ENCODE measurements at places on chromosomes 4 and X.

DNA sequence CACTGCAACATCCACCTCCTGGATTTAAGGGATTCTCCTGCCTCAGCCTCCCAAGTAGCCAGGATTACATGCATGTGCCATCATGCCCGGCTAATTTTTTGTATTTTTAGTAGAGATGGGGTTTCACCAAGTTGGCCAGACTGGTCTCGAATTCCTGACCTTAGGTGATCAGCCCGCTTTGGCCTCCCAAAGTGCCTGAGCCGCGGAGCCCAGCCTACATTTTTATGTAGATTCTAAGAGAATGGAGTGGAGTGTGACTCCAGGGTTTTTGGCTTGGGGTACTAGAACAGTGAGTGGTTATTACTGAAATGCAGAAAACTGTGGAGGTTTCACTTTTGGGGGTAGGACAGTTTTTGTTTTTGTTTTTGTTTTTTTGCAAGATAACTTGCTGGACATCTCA is 806.0 kb downstream of the ADGRL3 start:
- no peak for DNase-seq

GRCh38 chr4:2042204-2042946 is 16.8 kb upstream of the NAT8L start:
- peak; percentile 19 for DNase-seq

DNA sequence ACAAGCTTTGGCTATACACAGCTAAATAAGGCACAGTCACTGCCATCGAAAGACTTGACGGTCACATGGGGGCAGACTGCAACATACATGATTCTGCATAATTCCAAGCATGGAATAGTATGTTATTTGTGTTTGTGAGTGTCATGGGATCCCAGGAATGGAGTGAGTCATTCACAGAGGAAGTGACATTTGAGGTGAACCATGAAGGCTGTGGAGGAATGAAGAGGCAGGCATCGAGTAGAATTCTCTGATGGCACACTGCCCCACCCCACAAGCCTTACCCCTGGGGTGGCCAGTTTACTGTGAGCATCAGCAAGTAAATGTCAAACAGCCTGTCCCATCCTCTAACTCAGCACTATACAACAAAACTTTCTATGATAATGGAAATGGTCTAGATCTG is 619.7 kb downstream of the MID1IP1 start:
- DNase-seq = no peak

DNA sequence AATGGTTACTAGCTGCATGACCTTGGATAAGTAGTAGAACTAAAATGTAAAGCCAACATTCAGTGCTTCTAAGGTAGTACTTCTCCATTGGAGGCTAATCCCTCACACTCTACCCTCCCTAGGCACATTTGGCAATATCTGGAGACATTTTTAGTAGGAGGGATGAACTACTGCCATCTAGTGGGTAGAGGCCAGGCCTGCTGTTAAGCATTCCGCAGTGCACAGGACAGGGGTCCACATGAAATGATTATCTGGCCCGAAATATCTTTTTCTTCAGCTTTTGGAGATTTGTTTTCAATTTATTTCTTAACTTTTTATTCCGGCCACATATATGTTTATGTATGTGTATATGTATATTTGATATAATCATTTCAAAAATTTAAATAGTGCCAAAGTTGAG is 36.0 kb upstream of the SPANXC start:
- DNase-seq = no peak

DNA sequence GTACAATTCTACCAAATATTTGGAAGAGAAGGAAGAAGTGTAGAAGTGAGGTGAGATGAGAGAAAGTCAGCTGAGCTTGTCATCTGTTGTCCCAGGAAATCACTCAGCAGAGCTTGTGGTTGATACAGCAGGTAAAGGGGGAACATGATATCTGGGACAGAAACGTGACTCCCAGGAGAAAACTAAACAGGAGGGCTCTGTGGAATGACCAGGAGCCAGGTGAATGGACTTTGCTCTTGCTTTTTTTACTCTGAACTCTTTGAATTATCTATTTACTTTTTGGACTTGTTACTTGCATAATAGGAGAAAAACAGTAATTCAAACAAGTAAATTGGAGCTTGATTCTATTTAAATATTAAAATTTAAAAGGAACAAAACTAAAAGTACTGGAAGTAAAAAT is 555.6 kb upstream of the FRG1 start:
- DNase-seq = no peak

DNA sequence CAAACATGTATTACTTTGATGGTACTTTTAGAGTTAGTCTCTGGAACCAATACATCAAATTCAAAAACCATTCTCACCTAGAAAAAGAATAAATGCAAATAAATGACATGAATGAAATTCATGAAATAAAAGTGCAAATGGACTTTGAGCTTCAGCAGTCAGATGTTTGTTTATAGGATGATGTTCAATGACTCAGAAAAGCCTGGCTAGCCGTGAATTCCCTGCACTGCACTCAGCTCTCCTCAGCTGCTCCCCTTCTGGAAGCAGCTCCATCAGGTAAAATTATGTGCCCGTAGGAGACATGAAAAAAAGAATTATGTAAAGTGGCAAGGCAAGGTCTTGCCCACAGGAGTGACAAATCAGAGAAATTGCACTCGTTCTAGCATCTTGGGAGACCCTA is 390.6 kb downstream of the GPM6A start:
- DNase-seq = no peak

GRCh38 chrX:72308566-72309296 is 3.0 kb upstream of the CITED1 start:
- DNase-seq = peak; percentile 4

GRCh38 chr4:21888195-21888976 is 60.2 kb downstream of the KCNIP4 start:
- DNase-seq = no peak

DNA sequence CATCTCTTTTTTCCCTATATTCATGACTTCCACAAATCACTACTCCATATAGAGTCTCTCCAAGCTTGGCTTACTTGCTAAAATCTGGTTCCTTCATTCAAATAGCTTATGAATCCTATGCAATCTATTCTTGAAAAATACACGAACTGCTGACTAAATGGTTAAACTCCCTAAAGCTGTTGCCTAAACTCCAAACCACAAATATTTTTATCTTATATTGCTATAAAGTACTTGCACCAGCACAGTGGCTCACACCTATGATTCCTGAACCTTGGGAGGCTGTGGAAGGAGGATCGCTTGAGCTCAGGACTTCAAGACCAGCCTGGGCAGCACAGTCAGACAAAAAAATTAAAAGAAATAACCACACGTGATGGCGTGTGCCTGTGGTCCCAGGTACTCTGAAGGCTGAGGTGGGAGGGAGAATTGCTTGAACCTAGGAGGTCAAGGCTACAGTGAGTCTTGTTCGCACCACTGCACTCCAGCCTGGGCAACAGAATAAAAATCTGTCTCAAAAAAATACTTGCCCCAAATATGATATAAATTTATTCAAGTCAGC is 2.2 kb downstream of the FBXO8 start:
- DNase-seq = no peak

GRCh38 chr4:110823251-110823650 is 200.4 kb upstream of the PITX2 start:
- DNase-seq = no peak

- no peak for DNase-seq
Measured at GRCh38 chr4:13355111-13355880, 128.8 kb downstream of the RAB28 start.

DNA sequence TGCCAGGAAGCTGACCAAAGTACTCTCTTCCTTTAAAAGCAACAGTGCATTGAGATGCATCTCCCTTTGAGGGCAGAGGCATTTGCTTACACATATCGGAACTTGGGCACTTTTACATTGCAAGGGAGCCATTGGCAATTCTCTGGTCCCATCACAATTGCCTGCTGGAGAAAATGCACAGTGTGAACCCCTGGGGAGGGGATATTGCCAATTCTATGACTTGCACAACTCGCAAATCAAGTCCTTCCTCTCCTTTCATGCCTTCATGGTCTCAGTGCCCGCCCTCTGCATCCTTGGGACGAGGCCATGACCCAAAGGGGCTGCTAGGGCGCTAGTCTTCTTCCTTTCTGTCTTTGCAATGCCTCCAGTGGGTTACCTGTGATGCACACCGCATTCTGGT is 14.9 kb upstream of the PDZD4 start:
- DNase-seq = no peak

- DNase-seq = no peak
Measured at GRCh38 chrX:83508526-83509253, 600 bp downstream of the POU3F4 start.

DNA sequence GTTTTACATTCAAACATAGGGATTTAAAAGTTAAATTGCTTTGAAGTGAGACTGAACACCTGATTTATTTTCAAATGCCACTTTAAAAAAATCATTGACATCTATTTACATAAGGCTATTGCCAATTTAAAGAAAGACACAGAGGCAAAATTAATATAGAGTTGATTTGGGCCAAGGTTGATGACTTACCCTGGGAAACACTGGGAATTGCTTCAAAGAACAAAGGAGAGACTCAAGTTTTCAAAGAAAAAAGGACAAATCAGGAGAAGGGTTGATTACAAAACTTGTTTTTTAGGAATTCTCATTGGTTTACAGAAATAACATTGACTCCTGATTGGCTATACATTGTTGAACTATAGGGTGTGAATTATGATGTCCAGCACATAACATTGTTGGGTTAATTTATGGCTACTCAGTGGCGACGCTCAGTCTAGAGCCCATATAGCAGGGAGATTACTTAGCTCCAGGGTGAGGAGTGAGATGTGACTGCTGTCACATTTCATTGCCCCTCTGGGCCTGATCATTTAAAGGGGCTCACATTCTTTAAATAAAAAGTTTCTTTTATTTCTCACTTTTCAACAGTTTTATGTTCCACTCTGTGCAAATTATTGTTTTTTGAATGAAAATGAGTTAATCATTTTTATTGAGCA is 184.6 kb downstream of the SPATA18 start:
- DNase-seq = no peak

DNA sequence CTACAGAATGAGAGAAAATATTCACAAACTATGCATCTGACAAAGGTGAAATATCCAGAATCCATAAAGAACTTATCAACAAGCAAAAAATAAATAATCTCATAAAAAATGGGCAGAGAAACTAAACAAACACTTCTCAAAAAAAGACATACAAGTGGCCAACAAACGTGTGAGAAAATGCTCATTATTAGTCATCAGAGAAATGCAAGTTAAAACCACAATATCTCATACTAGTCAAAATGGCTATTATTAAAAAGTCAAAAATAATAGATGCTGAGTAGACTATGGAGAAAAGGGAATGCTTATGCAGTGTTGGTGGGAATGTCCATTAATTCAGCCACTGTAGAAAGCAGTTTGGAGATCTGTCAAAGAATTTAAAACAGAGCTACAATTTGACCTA is 533.3 kb downstream of the TMA16 start:
- no peak for DNase-seq

GRCh38 chr4:14259936-14260335 is 632.4 kb upstream of the BOD1L1 start:
- no peak for DNase-seq

- no peak for DNase-seq
Measured at GRCh38 chr4:94533405-94534223, 81.9 kb downstream of the PDLIM5 start.

GRCh38 chr4:108592674-108592986 is 27.7 kb upstream of the RPL34 start:
- no peak for DNase-seq

GRCh38 chrX:123698979-123699520 is 33.8 kb downstream of the THOC2 start:
- DNase-seq = no peak

DNA sequence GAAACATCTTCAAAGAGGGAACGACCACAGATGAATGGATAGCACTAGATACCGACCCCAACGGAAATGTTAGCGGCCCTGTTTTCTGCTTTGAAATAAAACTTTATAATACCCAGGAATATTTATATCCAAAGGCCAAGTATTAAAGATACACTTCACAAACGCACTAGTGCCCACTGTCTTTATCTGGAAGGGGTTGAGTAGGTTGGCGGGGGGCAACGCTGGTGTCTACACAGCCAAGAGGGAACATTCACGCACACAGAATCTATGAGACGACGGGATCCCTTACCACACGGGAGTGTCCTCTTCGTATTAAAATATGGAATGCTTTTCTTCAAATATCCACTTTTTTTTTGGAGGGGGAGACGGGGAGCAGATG is 3.3 kb downstream of the HAND2 start:
- no peak for DNase-seq

DNA sequence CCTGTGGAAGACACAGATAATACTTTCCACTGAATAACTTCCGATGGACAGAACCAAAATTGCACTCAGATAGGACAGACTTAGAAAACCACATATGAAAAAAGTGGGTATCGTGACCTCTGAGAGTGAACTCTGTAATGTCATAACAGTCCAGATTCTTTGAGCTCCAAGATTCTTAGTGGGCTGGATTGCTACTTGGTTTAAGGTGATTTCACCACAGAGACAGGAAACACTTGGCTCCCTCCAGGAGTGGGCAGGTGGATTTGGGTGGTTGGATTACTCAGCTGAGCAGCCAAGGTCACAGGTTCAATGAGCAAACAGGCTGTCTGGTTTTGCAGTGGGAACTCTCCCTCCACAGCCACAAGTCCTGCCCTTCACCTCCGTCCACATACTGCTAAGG is 126.0 kb downstream of the AFAP1 start:
- no peak for DNase-seq

Data from CD4-positive, alpha-beta T cell treated with Interleukin-4 for 4 hours (primary cell).